CD4-positive, alpha-beta T cell treated with Interleukin-15 for 4 hours (primary cell): ENCODE measurements at places on chromosomes 5 and 9.
A peak's percentile ranks its signal among the peaks of the same experiment; 100 is the strongest.

DNA sequence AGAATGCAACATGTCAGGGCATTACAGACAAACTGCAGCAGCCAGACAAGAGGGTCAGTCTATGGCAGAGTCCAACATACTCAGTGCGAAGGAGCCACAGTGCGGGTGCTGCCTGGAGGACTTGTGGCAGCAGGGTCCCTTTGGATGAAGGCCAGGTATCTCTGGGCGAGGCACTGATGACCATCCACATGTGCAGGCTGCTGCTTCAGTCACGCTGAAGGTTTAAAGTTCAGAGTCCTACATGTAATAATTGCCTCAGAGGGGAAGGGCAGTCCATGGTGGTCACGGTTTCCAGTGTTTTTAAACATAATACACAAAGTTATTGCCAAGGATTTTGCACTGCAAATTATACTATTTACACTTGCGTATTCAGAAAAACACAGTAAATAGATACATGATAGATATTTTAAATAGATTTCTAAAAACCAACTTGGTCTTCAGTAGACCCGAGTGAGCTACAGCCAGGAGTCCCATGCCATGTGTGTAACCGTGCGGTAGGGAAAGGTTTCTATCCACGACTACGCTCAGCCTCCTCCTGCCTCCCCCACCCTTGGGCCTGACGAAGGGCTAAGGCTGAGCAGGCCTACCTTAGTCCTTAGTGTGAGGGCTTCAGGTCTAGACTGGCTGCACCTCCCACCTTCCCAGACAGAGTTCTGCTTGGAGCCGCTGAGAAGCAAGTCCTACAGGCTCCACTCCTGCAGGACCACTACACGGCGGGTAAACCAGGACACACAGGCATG, 76.2 kb downstream of the GPR21 start:
- no peak for DNase-seq

DNA sequence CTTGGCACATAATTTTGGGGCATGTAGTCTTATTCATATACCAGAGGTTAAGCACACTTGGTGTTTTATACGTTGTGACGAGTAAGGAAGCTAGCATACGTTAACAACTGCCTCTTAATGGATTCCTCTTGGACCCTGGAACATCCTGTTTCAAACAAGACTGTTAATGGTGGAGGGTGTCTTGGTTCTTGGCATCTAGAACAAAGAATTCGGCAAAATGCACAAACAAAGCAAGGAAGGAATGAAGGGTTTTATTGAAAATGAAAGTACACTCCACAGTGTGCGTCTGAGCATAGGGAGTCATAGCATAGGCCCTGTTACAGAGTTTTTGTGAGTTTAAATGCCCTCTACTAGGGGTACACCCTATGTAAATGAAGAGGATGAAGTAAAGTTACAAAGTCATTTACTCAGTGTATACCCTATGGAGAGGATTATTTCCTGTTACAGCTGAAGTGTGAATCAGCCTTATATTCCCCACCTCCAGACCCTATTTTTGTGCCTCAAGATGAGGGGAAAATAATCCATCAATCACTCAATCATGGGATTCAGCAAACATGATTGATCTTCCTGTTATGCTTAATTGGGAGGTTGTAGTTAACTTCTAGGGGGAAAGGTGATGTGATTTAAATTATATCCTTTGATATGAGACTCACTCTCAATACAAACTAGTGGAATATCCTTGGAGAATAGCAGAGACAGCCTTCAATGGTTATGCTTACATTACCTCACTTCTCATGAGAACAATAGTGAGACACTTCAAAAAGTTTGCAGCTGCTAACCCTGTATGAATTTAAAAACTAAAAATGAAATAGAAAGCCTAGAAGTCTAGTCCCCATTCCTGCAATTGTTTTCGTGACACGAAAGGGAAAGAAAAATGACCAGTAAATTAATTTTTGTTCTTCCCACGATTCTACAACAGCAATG, 84.9 kb upstream of the MYO10 start:
- no peak for DNase-seq

- DNase-seq: no peak
These were observed 38.8 kb upstream of the SHB start for GRCh38 chr9:38107811-38108304.

GRCh38 chr5:56703952-56704351, 111.4 kb upstream of the MAP3K1 start:
- DNase-seq: no peak

- DNase-seq: no peak
These were observed 495.8 kb downstream of the PSAT1 start for GRCh38 chr9:78792745-78793144.

- DNase-seq: no peak
These were observed 378.3 kb downstream of the KCTD16 start for GRCh38 chr5:144548936-144549335.

GRCh38 chr5:139212486-139212885, 14.3 kb upstream of the SIL1 start:
- no peak for DNase-seq

DNA sequence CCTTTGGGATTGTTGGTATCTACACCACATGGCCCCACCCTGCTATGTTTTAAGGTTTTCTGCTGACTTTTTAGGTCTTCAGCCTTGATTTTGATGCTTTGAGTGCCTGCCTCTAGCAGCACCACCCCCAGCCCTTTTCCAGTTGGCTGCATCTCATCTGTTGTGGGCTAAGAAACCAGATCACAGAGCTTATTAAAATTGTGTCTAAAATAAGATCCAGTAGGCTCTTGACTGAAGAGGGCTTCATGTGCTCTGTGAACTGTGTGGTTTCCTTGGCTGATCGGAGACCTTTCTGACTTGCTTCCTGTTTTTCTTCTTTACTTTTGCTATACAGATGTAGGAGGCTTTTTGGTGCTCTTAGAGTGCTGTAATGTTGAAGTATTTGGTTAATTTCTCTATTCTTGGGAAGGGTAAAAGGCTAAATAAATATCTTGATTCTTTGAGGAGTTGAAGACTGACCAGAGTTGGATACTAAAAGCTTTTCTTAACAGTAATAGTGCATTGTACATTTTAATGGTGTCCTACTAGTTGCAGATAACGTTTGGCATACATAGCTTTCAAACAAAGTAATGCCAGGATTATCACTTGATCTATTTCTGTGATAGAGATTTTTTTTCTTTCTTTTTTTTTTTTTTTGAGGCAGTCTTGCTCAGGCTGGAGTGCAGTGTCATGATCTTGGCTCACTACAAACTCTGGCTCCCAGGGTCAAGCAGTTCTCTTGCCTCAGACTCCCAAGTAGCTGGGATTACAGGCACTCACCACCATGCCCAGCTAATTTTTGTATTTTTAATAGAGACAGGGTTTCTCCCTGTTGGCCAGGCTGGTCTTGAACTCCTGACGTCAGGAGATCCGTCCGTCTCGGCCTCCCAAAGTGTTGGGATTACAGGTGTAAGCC, 4.5 kb downstream of the UBE2D2 start:
- peak; percentile 58 for DNase-seq

DNA sequence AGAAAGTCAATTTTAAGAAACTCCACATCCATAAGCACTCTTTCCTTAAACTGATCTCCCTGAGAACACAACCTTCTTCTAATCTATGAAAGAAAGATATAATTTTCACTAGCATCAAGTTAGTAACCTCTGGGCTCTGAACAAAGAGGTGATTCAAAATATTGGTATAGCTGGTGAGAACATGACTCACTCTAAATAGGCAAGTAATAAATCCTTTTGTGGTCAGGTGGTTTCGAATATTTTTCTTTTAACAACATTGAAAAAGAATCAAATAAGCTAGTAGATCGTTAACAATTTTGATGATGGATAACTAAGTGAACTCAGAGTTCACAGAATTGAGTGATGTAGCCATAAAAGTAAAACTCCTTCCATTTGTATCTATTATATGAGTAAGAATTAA, 150.6 kb upstream of the IQGAP2 start:
- DNase-seq: no peak

- DNase-seq: peak; percentile 36
These were observed 59.9 kb downstream of the ZFAND5 start for GRCh38 chr9:72305102-72305546.

- peak; percentile 62 for DNase-seq
These were observed 89.9 kb upstream of the GNAQ start for GRCh38 chr9:78121488-78121887.

- DNase-seq: no peak
These were observed 38.6 kb downstream of the RALGPS1 start for GRCh38 chr9:126953041-126953809.

DNA sequence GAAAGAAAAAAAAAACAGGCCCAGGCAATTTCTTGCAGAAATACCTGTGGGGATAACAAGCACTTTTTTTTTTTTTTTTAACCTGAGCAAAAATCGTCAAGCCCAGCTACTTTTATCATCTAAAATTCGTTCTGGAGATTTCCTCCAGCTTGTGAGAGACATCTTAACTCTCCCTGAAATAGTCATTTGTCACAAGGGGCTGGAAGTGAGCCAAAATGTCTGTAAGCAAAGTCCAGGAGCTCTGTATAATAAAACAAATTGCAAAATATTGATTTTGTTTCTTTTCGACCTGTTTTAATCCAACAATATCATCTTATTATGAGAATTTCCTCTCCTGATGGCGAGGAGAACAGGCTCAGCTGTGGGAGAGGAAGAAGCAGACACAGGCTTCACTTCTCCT, 168.4 kb downstream of the TTLL11 start:
- DNase-seq: no peak

DNA sequence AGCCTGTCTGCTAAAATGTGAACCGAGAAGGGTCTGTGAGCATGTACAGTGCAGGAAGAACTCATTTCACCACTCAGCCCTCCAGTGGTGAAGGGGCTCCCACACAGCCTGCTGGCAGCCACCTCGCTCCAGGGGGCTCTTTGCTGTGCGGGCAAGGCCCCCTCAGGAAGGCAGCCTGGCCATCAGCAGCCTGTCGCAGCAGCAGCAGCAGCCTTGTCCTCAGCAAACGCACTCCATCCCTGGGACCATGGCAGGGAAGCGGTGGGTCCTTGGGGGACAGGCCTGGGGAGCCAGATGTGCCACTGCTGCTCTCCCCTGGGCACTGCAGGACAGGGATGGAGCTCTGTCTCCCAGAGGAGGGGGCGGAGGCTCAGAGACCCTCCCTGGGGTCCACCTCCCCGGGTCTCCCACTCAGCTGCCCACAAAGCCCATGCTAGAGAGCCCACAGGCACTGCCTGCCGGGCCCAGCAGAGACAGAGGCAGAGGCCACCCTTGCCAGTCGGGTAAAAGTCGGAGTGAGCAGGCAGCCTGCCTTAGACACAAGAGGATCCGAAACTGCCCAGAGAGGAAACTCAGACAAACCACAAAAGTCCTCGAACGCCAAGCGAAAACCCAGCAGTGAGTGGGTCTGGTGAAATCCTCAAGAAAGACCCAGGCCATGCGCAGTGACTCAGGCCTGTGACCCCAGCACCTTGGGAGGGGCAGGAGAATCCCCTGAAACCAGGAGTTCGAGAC, 8.0 kb downstream of the BRD3 start:
- peak; percentile 6 for DNase-seq

- no peak for DNase-seq
These were observed 1.9 kb upstream of the PCDH1 start for GRCh38 chr5:141879941-141880738.

DNA sequence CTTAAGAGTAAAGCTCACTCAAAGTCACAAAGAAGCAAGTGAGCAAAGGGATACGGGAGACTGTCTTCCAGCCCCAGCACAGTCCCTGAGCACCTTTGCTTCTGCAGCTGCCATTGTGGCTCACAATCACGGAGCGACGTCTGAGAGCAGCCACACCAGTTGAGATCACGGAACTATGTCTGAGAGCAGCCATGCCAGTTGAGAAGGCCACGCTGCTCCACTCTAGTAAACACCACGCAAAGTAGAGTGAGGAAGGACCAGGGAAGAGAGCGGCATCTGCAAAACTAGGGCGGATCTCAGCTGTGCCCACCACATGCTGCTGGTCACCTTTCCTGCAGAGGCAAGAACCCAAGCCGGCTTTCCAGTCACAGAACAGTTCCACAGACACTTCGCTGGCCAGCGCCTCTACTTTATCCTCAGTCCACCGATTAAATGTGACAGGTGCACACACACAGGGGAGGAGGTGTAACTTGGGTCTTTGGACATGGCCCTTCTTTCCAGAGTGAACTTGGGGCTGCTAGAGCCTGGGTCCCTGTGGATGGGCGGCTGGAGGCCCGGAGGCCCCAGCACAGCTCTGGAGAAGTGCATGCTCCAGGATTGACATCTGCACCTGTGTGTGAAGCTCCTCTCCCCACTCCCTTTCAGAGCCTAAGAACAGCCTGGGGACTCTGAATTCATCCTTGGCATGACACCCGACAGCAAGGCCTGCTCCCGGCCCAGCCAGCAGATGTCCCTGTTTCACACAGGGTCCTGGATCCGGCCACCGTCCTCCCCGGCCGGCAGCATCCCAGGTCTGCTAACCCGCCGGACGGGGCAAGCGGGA, 324.9 kb upstream of the IRX4 start:
- no peak for DNase-seq

DNA sequence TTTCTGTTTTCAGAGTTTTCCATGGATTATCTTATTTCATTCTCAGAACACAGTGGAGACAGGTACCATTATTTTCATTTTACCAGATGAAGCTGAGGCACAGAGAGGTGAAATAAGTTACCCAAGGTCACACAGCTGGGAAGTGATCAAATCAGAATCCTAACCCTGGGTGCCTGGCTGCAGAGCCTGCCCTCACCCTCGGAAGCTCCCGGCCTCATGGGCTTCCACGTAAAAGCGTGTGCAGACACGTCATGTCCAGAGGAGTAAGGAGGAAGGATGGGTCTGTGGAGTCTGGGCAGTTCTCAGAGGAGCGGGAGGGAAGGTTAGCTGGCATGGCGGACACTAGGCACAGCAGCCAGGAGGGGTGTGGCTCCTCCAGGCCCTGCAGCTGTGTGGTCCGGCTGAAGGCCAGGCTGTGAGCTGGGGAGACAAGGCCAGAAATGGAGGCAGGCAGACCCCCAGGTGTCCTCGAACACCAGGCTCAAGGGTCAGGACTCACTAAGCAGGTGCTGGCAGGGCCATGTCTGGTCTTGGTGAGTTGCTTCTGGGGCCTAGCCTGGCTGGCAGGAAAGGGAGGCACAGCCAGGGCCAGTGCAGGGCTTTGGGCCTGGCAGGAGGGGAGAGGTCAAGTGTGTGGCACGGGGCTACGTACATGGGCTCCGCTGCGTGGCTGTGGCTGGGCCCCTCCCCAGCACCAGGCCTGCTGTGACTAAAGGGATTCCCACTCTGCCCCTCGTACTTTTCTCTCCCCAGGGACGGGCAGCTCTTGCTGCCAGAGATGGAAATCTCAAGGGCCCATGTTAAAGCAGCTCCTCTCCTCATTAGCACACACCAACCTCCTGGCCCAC, 5.6 kb downstream of the TBC1D9B start:
- no peak for DNase-seq

- no peak for DNase-seq
These were observed 1.1 kb downstream of the GNPDA1 start for GRCh38 chr5:142011572-142012185.

DNA sequence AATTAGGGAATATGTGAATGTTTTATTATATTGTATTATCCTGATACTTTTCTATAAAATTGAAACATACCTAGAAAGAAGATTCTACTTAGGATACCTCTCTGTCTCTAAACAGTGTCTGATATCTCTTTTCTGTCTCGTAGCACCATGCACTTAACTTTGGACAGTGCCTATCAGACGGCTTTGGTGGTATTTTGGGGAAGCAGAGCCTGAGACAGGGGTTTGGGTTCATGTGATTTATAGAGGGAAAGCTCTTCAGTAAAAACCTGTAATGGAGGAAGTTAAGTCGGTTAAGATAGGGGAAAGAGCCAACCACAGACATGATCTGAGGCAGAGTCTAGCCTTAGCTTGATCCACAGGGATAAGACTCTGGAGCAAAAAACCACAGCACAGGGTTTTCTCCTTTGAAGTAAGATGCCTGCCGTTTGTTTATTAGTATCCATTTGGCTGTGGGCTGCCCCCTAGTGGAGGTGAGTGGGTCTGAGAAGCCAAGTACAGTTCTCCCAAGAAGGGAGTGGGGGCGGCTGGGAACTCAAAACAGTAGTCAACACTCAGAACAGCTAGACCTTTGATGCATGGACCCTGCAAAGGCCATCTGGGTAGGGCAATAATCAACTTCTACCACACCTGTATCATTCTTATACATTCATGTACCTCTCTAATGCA, 141.2 kb upstream of the ASTN2 start:
- peak; percentile 7 for DNase-seq
